Stimulated activated CD4-positive, alpha-beta T cell treated with anti-CD3 and anti-CD28 coated beads, TNF-alpha, amount 100 ng/mL, for 48 hours (primary cell): ENCODE measurements at places on chromosomes 6 and 20.

- DNase-seq, result no peak
Measured at GRCh38 chr6:22099923-22100322, 196.9 kb downstream of the PRL start.

GRCh38 chr6:170463101-170463721, 89.9 kb downstream of the PSMB1 start:
- DNase-seq, result no peak

DNA sequence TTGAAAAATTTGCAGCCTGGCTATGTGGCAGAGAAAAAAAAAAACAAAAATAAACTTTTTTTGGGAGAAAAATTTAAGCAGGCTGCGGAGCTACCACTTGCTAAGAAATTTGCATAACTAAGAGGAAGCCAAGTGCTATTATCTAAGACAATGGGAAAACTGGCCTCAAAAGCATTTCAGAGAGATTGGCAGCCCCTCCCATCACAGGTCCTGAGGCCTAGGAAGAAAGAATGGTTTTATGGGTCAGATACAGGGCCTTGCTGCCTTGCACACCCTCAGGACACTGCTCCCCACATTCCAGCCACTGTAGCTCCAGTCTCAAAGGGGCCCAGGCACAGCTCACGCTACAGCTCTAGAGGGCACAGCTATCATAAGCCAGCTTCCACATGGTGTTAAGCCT, 777.9 kb downstream of the TENT5A start:
- no peak for DNase-seq

DNA sequence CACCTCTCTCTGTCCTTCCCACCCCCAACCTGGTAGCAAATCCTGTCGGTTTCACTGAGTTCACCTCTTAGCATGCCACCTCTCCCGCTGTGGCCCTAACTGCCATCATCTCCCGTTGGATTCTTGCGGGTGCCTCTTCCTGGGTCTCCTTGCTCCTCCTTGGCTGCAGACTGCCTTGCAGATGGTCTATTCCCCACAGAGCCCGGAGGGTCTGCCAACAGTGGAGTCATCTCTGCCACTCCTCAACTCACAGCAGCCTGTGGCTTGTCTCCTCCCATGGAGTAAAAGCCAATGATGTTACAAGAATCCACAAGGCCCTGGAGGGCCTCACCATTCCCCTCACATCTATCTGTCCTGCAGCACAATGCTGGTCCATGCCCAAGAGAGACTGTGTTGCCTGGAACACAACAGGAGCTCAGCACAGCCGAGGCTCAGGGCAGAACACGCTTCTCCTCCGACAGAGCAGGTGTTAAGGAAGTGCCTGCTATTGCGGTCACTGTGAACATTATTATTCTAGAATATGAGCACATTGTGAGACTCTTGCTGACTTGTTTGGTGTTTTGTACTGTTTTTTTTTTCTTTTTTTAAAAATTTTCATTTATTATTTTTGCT, 241.8 kb upstream of the SULF2 start:
- DNase-seq, result no peak

- no peak for DNase-seq
Measured at GRCh38 chr6:35960187-35960586, 39.3 kb upstream of the SRPK1 start.

- no peak for DNase-seq
Measured at GRCh38 chr20:52082612-52083011, 109.0 kb downstream of the ZFP64 start.

GRCh38 chr20:1381753-1382591, 10.9 kb downstream of the FKBP1A start:
- DNase-seq, result no peak

DNA sequence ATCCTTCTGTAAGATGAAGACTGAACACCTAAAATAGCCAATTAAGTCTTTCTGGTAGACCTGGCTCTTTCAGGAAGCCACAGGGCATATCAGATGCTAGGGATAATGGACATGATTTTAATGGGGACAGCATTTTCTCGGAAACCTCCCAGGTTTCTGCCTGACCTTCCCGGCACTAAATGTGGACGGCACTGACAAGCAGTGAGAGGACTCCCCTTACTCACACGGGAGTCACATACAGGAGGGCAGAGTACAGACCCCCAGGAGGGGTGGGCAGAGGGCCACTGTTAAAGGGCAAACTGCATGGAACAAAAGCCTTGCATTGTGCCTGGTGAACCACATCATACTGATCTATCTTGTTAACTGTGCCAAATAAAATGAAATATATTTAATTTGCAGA, 19.9 kb downstream of the PSMG4 start:
- DNase-seq, result no peak

GRCh38 chr6:136956590-136957544, 34.8 kb downstream of the SLC35D3 start:
- DNase-seq, result no peak

- DNase-seq, result no peak
Measured at GRCh38 chr6:160005861-160006540, 37.1 kb downstream of the IGF2R start.

GRCh38 chr6:71608646-71609045, 277.7 kb upstream of the RIMS1 start:
- no peak for DNase-seq

GRCh38 chr6:40328386-40328985, 258.7 kb downstream of the LRFN2 start:
- DNase-seq, result no peak

DNA sequence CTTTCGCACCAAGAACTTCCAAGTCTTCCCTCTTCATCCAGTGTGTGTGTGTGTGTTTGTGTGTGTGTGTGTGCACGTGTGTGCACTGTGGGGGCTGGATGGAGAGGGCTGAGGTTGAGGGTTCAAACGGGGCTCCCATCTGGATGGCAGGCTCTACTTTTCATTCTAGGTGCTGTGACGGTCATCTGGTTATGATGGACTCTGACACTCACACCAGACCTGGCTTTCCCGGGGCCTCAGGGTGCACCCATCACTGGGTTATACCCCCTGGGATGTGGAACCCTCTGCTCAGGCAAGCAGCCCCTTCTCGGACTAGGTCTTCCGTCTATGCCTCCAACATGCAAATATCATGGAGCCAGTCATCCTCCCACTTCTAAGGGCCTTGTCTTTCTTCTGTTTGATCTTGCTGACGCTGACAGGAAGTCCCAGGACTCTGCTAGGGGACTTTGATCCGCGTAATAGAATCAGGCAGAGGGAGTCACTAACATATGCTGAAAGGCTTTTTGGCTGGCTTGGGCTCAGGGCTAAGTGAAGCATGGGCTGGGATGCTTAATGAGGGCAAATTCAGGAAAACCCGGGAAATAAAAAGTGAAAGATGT, 313.6 kb downstream of the CDC5L start:
- DNase-seq, result no peak
